Nucleus accumbens (tissue), 56 donors: ENCODE measurements at places on chromosomes 7 and 10.

DNA sequence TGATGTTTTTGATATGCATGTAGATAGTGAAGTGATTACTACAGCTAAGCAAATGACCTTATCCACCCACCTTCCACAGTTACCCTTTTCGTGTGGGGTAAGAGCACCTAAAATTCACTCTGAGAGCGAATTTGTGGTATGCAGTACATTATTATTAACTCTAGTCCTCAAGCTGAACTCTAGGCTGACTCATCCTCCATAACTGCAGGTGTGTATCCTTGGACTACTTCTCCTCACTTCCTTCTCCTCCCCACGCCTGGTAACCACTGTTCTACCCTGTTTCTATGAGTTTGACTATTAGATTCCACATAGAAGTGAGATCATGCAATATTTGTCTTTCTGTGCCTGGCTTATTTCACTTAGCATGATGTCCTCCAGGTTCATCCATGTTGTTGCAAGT, 484.6 kb downstream of the GATA3 start:
- no peak for DNase-seq

GRCh38 chr10:117112220-117112619, 25.9 kb downstream of the VAX1 start:
- no peak for DNase-seq

DNA sequence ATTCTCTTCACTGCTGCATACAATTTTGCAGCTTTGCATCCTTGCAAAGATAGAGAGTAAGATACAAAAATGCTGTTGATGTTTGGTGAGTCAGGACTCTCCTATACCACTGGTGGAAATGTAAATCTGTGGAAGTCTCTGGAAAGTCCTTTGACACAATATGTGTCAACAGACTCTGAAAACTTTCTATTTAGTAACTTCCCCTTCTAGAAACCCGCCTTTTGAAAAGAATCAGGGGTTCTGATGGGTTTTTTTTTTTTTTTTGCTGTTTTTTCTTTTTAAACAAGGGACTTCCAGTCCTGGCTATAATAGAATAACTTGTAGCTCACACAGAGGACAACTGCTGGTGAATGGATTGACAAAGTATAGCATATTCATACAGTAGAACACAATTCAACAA, 16.4 kb downstream of the NOD1 start:
- DNase-seq: no peak

GRCh38 chr7:66542528-66543269, 86.0 kb upstream of the KCTD7 start:
- no peak for DNase-seq

DNA sequence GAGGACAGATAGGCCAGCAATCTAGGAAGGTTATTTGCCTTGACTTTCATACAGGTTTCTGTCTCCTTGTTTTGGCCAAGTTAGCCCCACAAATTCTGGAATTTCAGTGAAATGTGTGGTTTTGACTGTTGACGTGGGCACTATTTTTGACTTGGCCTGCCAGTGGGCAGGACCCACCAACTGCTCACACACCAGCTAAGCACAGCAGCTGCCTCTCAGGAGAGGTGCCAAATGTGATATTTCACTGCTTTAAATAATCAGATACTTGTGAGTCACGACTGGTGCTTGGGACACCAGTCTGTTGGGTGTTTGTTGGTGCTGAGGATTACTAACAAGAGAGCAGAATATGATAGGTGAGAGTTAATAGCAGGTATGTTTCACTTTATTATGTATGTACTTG, 409.7 kb upstream of the MTPN start:
- DNase-seq: no peak

DNA sequence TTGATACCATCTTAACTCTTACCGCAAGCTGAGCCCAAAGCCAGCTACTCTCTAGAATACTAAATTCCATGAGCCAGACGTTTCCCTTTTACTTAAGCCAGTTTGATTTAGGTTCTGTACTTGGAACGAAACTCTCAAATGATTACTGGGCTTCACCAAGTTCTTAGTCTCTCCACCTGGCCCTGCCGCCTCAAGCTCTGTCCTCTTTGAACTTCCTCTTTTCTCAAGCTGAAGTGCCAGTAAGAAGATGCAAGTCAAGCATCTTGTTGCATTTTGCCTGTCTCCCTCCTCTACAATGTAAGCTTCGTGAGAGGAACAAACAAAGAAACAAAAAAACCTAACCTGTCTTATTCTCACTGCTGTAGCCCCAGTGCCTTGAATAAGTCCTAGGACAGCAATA, 358.2 kb upstream of the NPVF start:
- no peak for DNase-seq

DNA sequence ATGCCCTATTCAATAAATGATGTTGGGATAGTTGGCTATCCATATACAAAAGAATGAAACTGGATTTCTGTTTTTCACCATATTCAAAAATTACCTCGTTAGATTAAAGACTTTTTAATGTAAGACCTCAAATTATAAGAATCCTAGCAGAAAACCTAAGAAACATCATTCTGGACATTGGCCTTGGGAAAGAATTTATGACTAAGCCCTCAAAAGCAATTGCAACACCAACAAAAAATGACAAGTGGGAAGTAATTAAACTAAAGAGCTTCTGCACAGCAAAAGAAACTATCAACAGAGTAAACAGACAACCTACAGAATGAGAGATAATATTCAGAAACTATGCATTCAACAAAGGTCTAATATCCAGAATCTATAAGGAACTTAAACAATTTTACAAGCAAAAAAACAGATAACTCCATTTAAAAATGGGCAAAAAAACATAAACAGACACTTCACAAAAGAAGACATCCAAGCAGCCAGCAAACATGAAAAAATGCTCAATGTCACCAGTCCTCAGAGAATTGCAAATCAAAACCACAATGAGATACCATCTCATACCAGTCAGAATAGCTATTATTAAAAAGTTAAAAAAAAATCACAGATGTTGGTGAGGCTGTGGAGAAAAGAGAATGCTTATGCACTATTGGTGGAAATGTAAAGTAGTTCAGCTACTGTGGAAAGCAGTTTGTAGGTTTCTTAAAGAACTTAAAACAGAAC, 309.8 kb downstream of the AHR start:
- DNase-seq: no peak

GRCh38 chr7:30019960-30020359, 6.5 kb downstream of the FKBP14 start:
- no peak for DNase-seq

- DNase-seq: no peak
Observed at GRCh38 chr10:3433131-3433530, 260.5 kb upstream of the PITRM1 start.

DNA sequence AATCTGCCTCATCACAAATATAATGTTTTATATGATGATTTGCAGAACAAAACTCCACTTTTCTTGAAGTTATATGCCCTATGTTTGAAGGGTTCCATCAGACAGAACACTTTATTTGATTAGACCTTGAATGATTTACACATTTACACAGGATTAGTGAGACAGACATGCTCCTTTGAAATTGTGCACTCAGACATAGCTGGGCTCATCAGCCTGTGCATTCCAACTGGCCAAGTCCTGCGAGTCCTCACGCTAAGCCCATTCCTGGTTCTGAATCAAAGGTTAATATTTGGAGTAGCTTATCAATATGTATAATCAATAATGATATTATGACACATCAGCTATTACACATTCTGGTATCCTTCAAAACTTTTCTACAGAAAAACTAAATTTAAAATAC, 173.6 kb downstream of the MBL2 start:
- no peak for DNase-seq

- DNase-seq: no peak
Observed at GRCh38 chr10:16491933-16492332, 29.7 kb downstream of the C1QL3 start.

- DNase-seq: no peak
Observed at GRCh38 chr7:138957753-138958390, 23.3 kb downstream of the KIAA1549 start.

- no peak for DNase-seq
Observed at GRCh38 chr10:131905267-131905571, 4.4 kb downstream of the PPP2R2D start.

- no peak for DNase-seq
Observed at GRCh38 chr7:90165724-90166123, 11.5 kb downstream of the STEAP1 start.

GRCh38 chr10:35355971-35356724, 19.8 kb downstream of the CCNY start:
- DNase-seq: no peak

DNA sequence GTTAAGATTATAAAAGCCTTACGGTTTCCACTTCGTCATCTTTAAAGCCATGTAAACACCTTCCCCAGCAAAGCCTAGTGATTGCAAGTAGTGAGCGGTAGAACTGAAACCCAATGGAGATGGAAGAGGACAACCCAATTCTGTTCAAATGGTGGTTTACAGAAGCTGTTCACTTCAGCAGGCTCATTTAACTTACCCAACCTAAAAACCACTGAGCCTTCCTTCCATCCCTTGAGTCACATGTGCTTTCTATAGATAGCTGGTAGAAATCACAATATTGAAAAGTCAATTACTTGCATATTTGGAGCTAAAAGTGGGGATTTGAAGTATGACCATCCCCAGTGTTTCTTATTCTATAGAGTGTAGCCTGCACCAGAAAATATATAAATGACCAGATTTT, 667.7 kb downstream of the SUGCT start:
- no peak for DNase-seq

- DNase-seq: no peak
Observed at GRCh38 chr7:69610374-69611084, 12.3 kb downstream of the AUTS2 start.

DNA sequence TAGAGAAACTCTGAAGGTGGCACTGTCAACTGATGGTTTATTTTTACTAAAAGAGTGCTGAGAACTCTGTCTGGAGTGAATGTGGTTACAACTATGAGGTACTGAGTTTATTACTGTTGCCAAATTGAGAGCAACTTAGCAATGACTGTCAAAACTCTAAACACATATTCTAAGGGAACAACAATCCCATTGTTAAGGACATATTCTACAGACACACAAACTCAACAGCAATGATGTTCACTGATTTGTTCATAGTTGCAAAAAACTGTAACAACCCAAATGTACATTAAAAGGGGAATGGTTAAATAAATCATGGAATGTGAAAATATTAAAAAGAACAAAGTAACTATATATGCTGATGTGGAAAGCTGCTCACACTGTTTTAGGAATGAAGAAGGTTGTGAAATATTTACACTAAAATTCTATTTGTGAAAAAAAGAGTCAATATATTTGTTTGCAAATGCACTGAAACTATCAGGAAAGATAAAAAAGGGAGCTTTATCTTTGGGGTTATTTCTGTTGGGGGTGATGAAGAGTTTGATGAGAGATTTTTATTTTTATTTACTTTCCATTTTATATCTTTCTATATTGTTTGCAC, 12.9 kb downstream of the PON2 start:
- no peak for DNase-seq

GRCh38 chr7:51082096-51082840, 234.3 kb downstream of the COBL start:
- no peak for DNase-seq

DNA sequence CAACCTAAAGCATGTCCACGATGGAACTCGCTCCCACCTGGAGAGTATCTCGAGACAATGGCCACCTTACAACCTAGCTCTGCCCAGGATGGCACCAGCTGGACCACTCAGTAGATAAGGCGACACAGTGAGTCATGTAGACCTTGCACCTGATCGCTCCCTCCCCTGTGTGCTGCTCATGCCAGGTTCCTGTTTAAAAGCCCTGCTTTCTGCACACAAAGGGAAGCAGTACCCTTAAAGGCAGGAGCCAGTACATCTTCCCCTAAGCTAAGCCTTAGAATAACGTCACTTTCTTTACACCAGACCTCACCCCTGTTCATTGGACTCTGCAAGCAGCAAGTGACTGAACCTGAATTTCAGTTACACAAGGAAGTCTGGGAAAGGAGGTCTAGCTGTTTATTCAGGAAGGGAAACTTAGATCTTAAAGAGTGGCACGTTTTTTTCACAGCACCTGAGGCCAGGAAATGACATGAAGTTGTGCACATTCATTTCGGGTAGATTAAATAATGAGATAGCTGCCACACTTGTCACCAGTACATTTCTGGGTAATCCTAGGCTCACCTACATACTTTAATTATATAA, 117.9 kb downstream of the MTPAP start:
- DNase-seq: no peak

- no peak for DNase-seq
Observed at GRCh38 chr10:121325490-121326231, 272.6 kb downstream of the FGFR2 start.

- DNase-seq: no peak
Observed at GRCh38 chr7:150429699-150430098, 20.7 kb upstream of the GIMAP8 start.

- DNase-seq: no peak
Observed at GRCh38 chr7:100353685-100354330, 4.1 kb upstream of the PILRB start.

DNA sequence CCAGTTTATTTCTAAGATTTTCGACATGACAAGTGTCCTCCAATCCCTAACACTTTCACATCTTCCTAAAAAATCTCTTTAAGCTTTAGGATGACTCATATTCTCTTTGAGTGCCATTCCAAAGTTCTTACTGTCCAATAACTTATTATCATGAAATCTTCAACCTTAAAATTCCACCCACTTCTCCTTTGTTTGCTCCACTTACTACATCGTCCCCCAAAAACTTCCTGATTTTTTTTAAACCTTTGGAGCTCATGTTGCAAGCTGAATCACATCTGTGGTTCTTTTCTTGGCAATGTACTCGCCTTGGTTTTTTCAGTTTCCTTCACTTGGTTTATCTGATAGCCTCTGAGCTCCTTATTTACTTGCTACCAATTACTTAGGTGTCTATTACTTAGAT, 39.2 kb upstream of the JCAD start:
- no peak for DNase-seq

GRCh38 chr7:36180121-36180520, 27.1 kb downstream of the EEPD1 start:
- DNase-seq: no peak

- DNase-seq: no peak
Observed at GRCh38 chr7:1019789-1020610, 24.3 kb upstream of the GPR146 start.

DNA sequence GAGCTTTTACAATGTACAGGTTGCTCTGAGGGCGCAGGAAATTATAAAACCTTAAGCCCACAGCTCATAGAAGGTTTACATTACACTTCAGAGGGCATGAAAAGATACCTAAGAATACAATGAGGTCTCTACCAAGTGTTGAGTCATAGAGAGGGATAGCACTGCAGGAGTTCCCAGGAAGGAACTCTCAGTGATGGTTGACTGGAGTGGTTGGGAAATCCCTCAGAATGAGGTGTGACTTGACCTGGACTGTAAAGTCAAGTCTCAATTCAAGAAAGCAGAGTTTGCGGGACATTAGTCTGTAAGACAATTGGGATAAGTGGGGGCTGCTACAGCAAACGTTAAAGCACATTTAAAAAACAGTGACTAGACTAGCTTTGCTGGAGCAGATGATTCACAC, 21.9 kb downstream of the TNKS2 start:
- DNase-seq: no peak

- DNase-seq: no peak
Observed at GRCh38 chr10:25600651-25601050, 333.4 kb upstream of the MYO3A start.

DNA sequence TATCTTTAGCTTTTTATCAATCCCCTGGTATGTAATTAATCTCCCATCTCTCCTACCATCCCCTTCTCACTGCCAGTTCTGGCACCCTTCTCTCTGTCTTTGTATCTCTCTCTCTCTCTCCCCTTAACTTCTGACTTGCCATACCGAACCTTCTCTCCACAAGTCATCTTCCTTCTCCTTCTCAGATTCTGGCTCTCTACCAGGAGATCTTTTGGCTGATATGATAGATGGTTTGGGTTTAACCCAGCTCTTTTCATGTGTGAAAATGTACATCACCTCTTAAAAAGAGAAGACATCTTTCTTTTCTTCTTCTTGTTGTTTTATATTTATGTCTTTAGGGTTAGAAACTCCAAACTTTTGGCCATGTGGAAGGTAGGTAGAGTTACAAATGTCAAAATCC, 196.7 kb downstream of the HGF start:
- no peak for DNase-seq
